Dermis lymphatic vessel endothelial cell (primary cell): ENCODE measurements at places on chromosomes 11 and 22. TPM values are rescaled to one million over a fixed set of nuclear protein-coding genes. Genes with fewer than 3 reads are reported as not detected.

MS4A4A gene
- not detected in 2 replicates for total RNA-seq

ACER3 gene
- 27.1 and 29.1 TPM in 2 replicates for total RNA-seq

RIMBP3B gene
- total RNA-seq: under 0.01 TPM in 1 of 2 replicates, not detected in the other

RBMXL2 gene
- total RNA-seq: not detected in 2 replicates

FAM118B gene
- 24.3 and 26.5 TPM in 2 replicates for total RNA-seq

DCUN1D5 gene
- total RNA-seq: 31.0 and 35.6 TPM in 2 replicates

DDX25 gene
- total RNA-seq: 0.11 TPM in 1 of 2 replicates, not detected in the other

APOL5 gene
- total RNA-seq: not detected in 2 replicates

KCNJ1 gene
- total RNA-seq: 0.11 TPM in 1 of 2 replicates, not detected in the other

POLD3 gene
- 9.8 and 9.9 TPM in 2 replicates for total RNA-seq

LDHAL6A gene
- total RNA-seq: not detected in 2 replicates

AQP11 gene
- total RNA-seq: 0.11 and 0.17 TPM in 2 replicates

IFITM1 gene
- 0.09 and 0.65 TPM in 2 replicates for total RNA-seq

HTATIP2 gene
- 54.4 and 69.8 TPM in 2 replicates for total RNA-seq

SLC35C1 gene
- total RNA-seq: 3.9 and 4.4 TPM in 2 replicates

ACTN3 gene
- total RNA-seq: not detected in 2 replicates

MACROD1 gene
- 19.3 and 22.3 TPM in 2 replicates for total RNA-seq

SLN gene
- not detected in 2 replicates for total RNA-seq

OR51I1 gene
- total RNA-seq: not detected in 2 replicates

PTPRCAP gene
- 0.11 and 0.43 TPM in 2 replicates for total RNA-seq

RAB36 gene
- total RNA-seq: 0.43 and 1.0 TPM in 2 replicates

SLC15A3 gene
- total RNA-seq: 5.1 and 10.3 TPM in 2 replicates

SLC22A8 gene
- total RNA-seq: not detected in 2 replicates

OR51E2 gene
- total RNA-seq: not detected in 2 replicates

DBX1 gene
- not detected in 2 replicates for total RNA-seq

FLRT1 gene
- not detected in 2 replicates for total RNA-seq

ENTHD1 gene
- total RNA-seq: not detected in 2 replicates

GSTT2B gene
- total RNA-seq: 0.77 and 13.5 TPM in 2 replicates

ME3 gene
- 17.7 and 18.4 TPM in 2 replicates for total RNA-seq

CYB5R2 gene
- total RNA-seq: 0.26 and 0.33 TPM in 2 replicates

KRTAP5-2 gene
- not detected in 2 replicates for total RNA-seq

SYT8 gene
- 0.11 TPM in 1 of 2 replicates, not detected in the other for total RNA-seq

SLC5A4 gene
- total RNA-seq: 3.1 and 5.7 TPM in 2 replicates

FAM227A gene
- total RNA-seq: 0.11 and 0.60 TPM in 2 replicates

PRR33 gene
- not detected in 2 replicates for total RNA-seq

NRIP3 gene
- 0.34 and 0.54 TPM in 2 replicates for total RNA-seq

NAGA gene
- total RNA-seq: 12.7 and 16.5 TPM in 2 replicates

OR6T1 gene
- total RNA-seq: not detected in 2 replicates

MRGPRF gene
- not detected in 2 replicates for total RNA-seq
